ENCODE measurements at places on chromosomes 7 and 10.

- no peak for DNase-seq
Measured at GRCh38 chr7:158314394-158314793, 273.2 kb downstream of the PTPRN2 start.

DNA sequence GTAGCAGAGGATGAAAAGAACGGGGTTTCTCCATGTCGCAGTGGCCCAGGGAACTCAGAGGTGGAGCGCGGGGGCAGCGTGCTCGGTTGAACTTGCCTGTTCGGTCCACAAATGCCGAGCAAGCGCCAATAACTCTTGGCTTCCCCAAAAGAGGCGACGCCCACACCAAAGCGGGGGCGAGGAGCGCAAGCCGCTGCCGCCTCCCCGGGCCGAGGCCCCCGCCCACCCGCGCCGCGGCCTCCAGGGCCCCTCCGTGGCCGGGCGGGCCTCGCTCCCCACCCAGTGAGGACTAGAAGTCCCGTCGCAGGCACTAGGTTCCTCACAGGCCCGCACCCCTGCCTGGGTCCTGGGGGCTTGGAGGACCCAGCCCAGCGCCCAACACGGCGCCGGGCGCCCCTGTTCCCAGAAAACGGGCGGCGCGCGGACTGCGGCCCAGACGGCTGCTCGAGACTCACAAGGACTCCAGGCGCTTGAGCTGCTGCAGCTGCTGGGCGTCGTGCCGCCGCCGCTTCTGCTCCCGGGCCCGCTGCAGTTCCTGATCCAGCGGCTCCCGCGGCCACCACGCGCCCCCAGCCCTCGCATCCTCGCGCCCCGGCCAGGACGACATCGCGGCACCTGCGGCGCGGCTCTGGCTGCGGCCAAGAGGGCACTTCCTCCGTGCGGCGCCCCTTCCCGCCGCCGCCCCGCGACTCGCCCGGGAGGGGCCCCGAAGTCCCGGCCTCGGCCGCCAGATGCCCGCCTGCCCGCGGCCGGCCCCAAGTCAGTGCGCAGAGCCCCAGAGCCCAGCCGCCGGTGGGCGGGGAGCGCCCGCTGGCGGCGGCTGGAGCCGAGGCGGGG, 14.6 kb upstream of the FKBP9 start:
- DNase-seq, result peak; percentile 91

DNA sequence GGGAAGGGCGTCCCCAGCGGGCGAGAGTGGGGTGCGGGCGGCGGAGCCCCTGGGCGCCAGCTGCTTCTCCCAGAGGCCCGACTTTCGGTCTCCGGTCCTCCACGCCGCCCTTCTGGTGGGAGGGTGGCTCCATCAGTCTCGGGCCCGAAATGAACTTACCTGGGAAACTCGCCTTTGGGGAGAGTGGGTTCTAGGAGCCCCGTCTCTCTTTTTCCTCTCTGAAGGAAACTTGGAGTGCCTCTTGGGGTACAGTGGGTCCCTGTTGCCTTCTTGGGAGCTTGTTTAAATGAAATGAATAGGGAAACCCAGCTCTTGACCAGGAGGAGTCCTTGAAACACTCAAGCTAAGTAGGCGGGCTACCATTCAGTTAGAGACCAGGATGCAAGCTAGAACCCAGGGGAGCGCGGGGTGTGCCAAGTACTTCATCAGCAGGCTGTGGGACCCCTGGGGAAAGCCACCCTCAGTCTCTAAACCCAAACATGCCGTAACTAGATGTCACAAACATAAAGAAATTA, 1.3 kb downstream of the SLC26A4 start:
- no peak for DNase-seq

DNA sequence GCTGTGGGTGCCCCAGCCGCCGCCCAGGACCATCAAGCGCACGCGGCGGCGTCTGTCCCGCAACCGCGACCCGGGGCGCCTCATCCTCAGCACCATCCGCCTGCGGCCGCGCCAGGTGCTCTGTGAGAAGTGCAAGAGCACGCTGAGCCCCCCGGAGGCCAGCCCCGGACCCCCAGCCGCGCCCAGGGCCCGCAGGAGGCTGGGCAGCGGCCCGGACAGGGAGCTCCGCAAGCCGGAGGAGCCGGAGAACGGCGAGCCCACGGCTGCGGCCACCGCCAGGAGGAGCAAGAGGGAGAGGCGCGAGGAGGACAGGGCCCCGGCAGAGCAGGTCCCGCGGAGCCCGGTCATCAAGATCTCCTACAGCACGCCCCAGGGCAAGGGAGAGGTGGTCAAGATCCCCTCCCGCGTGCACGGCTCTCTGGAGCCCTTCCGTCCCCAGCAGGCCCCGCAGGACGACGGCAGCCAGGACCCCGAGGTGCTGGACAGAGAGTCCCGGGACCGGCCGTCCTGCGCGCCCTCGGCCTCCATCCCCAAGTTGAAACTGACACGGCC, 8.0 kb downstream of the PWWP2B start:
- DNase-seq, result no peak

DNA sequence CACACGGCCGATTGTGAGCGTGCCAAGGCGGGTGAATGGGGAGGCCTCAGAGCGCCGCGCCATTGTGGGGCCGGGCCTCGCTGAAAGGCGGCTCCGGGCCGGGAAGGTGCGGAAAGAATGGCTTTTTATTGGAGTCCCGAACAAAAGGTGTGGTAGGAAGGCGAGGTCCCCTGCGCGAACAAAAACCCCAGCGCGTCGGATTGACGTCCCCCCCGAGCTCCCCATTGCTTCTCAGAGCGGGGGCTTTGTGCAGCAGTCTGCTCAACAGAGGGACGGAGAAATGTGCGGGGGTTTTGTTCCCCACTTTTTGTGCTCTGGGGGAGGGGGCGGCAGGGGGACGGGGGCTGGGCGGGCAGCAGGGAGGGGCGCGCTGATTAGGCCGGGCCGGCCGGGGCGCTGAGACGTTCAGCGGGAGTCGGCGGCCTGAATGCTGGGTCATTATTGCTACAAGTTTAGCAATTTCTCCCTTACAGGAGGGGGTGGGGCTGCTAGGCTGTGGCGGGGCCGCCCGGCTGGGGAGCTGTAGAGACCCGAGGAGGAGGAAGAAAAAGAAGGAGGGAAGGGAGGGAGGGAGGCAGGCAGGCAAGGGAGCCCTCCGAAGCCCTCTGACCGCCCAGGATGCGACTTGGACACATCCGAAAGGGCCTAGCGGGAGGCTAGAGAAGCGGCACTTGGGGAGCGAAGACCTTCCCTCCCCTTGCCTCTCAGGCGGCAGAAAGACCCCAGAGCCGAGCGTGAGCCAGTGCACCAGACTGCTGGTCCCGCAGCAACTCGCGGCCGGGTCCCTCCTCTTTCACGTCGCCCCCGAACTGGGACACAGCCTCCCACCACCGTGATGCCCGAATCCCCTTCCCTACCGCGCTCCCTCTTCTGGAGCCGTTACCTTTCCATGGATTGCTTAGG, 4.6 kb downstream of the NKX2-3 start:
- no peak for DNase-seq

GRCh38 chr10:87960230-87960629, 96.8 kb downstream of the PTEN start:
- DNase-seq, result no peak

- DNase-seq, result no peak
Measured at GRCh38 chr10:13056456-13057077, 43.4 kb upstream of the OPTN start.

DNA sequence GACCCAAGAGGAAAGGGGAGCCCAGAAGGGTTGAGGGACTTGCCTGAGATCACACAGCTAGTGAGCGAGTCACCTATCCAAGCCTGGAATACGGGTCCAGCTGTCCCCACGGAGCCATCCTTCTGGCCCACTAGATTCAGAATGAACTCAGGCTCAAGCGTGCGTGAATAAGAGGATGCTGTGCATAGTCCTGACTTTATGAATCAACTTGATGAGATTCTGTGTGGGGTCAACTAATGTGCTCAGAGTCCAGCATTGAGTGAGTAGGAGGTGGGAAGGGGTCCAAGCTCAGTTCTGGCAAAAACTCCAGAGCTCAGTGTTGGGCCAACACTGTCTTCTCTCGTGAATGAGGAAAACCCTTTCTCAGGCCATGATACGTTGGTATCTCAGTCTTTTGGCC, 41.4 kb downstream of the CAMK1D start:
- no peak for DNase-seq

- DNase-seq, result no peak
Measured at GRCh38 chr7:14777806-14778205, 124.7 kb downstream of the DGKB start.

DNA sequence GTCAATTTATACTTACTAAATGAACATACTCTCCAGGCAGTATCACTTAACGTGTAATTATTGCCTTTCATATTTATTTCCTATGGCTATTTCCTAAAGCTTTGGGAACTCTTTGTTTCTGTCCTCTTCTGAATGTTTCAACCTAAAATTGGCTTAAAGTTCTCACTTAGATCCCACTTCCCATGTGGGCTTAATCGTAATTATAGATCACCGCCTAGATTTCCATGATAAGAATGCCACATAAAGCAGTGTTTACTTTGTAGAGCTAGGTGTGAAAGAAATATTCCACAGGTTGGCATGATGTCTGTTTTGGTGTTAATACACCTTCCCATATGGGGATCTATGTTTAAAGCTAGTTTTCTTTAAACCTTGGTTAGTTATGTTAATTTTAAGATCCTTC, 1.5 kb downstream of the HDAC9 start:
- DNase-seq, result no peak

- no peak for DNase-seq
Measured at GRCh38 chr10:67665491-67665890, 30.5 kb downstream of the CTNNA3 start.

DNA sequence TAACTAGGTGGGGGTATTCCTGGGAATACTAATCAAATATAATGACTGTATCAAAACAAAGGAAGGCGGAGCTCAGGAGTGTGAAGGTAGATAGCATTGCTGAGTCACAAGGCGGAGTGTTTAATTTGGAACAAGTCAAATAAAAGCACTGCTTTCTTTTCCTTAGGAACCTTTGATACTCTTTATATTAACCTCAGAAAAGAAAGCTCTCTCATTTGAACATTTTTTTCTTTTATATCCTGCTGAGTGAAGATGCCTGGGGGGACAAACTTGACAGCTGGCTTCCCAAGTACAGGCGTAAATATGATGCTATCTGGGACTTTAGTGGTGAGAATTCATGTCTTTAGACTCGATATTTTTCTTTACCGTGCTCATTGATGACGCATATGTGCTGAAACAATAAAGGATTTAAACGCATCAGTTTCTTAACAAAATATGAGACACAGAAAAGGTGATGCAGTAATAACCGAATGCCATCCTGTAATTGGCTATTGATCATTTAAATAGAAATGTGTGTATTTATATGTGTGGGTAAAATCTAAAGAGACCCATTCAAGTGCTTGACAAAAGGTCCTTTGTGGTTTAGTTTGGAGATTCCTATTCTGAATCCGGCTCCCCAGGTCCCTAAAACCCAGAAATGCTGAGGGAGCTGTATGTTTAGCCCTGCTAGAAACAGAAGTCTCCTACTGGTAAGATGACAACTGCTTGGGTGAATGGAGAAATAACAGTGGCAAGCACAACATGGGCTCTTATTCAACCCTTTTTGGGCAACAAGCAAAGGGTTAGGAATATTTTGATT, 102.7 kb downstream of the PRTFDC1 start:
- DNase-seq, result no peak

- DNase-seq, result peak; percentile 80
Measured at GRCh38 chr10:13158401-13158800, 3.0 kb upstream of the MCM10 start.

GRCh38 chr10:16562891-16563290, 41.2 kb upstream of the C1QL3 start:
- no peak for DNase-seq

GRCh38 chr7:23931633-23932032, 221.6 kb downstream of the STK31 start:
- no peak for DNase-seq

DNA sequence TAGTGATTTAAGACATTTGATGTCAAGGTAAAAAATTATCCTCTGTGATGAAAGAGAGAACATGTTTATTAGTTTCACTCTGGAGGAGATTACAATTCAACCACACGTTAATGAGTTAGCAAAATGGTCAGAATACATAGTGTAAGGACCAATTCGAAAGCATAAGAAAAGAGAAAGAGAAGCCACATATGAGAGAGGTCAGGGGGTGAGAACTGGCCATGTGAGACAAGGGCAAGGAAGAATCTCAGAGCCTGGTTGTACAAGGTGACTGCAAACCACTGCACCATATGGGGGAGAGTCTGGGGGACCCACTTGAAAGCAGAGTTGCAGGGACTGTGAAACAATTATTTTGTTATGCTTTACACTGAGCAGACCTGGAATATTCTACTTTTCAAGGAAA, 27.7 kb upstream of the BET1 start:
- no peak for DNase-seq
